SHP77 treated with DMSO at 0.1 percent for 48 hours (cell line): ENCODE measurements at places on chromosomes 6 and 20.

- DNase-seq: no peak
Measured at GRCh38 chr20:10876558-10876957, 202.8 kb upstream of the JAG1 start.

- no peak for DNase-seq
Measured at GRCh38 chr6:74973591-74973990, 232.3 kb downstream of the COL12A1 start.

DNA sequence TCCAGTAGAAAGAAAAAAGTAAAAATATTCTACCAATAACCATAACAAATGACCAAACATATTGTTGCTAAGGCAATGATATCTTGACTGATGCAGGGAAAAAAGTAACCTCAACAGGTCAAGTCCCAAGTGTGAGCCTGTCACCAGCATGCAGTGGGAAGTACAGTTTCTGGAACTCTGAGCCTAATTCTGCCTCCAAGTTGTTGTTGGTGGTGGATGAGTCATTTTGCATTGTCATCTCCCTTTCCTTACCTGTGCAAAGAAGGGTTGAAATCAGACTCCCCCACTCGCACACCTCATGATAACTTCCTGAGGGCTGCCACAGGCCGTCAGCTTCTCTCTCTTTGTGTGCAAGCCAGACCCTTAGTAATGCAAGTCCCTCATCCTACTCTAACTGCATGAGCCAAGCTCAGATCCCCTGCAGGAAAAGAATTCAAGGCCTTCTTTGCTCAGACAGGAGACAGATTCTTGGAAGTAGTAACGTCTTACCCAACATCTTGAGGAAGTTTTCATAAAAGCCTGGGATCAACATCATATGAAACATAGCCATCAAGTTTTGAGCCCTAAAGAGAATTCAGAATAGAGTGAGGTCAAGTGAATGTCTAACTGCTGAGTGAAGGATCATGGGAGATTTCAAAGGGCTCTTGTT, 207.6 kb upstream of the FOXA2 start:
- DNase-seq: no peak

GRCh38 chr6:163314791-163315470, 99.6 kb upstream of the QKI start:
- no peak for DNase-seq

DNA sequence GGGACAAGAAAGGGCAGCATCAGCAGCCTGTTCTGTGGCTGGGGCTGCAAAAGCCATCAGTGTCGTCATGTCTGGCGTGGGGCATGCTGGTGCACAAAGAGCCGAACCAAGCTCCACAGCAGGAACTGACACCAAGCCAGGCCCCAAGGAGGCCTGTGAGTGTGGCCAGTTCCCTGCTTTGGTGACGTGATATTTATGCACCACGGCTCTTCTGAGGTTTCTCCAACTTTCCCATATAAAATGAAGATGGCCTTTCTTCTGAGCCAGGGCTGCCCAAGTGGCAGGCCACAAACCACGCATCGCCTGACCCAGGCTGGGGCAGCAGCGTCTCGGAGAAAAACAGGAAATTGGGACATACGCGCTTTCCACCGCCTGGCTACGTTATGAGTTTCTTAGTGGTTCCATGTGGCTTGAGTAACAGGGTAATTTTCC, 109.9 kb downstream of the RIN2 start:
- DNase-seq: no peak

GRCh38 chr6:15322781-15323536, 77.1 kb downstream of the JARID2 start:
- DNase-seq: no peak

DNA sequence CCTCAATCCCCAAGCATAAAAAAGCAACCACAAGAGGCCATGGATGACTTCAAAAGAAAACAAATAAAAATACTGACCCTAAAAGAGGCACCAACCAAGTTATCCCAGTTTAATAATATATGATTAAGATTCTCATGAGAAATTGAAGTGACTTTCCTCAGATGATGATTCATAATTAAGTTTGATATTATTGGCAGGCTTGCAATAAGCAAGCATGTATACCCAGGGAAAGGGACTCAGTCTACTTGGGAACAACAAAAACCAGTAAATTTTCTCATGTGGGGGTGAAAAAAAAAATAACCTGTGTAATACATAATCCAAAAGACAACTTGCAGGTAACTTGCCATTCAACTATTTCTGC, 19.6 kb downstream of the JAG1 start:
- no peak for DNase-seq
